ENCODE measurements at places on chromosomes 12 and 14.

DNA sequence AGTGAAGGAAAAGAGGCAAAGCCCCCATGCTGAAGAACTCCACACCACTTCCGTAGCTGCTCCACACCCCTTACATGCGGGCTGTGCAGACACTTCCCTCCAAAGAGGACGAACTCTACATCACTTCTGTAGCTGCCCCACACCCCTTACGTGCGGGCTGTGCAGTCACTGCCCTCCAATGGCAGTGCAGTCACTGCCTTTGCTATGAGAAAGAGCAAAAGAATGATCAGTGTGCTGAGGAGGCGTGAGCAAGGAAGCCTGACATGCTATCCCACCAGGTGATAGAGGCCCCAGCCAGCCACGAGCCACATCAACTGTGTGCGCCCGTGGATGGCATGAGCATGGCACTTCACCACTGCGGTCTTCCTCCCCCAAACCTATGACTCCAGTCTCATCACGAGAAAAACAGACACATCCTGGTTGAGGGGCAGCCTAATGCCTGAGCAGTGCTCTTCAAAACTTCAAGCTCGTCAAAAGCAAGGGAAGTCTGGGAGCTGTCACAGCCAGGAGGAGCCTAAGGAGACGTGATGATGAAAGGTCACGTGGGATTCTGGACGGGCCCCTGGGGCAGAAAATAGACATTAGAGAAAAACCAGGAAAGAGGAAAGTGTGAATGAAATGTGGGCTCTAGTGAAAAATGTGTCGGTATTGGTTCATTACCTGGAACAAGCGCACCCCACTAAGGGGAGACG is 60.8 kb upstream of the C14orf180 start:
- DNase-seq, result no peak

DNA sequence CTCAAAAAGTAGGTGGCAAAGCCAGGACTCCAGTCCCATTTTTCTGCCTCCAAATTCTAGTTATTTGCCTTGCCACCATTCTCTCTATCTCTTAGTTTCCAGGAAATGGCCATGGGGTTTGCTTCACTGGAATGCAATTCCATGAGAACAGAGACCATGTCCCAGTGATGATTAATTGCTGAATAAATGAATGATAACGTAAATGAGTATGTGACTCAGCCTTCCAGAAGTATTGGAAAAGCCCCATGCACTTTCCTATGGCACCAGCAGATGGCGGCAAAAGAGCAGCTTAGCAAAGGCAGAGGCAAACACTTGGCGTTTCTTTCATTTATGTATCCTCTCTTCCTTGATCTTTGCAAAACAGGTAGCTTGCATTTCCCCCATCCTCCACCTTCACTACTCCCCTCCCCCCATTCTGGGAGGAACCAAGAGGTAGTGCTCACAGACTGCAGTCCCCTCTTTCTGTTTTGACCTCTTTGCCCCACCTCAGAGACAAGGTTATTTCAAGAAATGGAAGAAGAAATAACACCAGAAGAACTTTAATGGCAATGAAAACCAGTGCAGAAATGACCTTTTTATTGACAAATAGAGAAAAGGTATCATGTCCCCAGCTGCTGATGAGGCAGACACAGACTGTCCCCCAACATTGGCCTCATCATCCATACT is 21.3 kb downstream of the TBX3 start:
- peak; percentile 48 for DNase-seq

DNA sequence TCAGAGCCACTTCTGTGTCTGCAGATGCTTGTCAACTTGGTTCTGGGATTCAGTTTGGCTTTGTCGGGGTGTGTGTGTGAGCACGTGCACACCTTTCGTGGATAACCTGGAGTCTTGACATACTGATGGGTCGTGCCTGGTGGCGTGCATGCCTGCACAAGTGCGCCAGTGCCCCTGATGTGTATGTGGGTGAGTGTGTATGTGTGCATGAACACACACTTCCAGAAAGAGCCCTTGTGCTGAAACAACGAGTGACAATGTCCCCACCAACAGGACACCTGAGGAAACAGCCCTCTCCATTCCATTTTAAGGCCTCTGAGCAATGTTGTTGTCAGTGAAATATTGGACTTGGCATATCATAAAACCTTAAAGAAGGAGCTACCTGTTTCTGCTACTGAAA is 53.9 kb downstream of the SMUG1 start:
- DNase-seq, result no peak

DNA sequence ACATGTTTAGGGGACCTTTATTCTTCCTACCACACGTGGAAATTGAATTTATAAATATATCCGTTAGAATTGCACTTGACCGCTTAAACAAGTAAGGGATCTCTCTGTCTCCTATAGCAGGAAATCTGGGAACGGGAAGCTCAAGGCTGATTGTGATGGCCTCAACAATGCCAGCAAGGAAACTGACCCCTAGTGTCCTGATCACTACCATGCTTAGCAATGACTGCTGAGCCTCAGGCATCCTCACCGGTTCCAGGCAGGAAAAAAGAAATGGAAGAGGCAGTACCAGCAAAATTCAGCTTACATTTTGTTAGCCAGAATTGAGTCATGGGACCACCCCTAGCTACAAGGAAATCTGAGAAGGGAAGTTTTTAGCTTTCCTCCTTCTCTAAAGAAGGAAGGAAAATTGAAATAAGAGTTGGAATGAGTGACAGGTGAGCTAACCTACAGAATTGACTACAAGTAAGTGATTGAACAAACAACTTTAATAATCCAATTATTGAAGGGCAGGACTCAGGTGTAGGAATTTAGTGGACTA is 43.9 kb upstream of the AMN1 start:
- DNase-seq, result no peak

DNA sequence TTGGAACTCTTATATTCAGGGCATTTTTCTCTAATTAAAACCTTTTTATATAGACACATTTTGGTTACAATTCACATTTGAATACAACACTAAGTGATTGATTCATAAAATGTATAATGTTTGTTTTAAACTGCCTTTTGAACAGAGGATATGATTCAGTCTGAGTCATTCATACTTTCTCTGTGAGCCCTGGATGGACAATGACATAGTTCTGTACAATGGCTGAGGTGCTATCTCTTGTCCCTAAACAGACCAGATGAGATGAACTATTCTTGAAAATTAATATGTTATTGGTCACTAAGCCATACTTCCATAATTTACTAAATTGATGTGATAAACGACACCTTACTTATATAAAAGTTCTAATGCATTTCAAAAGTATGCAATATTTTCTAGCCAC is 199.7 kb upstream of the ATXN7L3B start:
- DNase-seq, result no peak

- DNase-seq, result no peak
Measured at GRCh38 chr12:110858848-110859247, 12.1 kb downstream of the CCDC63 start.

- DNase-seq, result no peak
Measured at GRCh38 chr12:38934078-38934584, 28.7 kb upstream of the CPNE8 start.

DNA sequence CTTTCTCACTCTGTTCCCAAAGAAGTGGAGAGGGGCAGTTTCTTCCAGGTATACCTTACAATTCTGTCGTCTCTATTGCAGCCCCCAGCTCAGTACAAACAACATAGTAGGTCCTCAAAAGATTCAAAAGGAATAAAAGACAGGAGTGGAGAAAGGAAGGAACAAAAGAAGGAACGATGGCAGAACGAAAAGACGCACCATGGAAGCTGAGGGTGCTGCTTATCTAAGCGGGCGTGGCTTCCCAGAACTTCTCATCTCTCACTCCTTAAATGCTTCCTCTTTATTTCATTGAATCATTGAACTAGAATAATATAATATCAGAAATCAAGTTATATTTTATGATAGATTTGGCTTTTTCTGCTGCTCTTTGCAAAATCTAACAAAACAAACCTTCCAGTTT is 13.7 kb upstream of the LTA4H start:
- no peak for DNase-seq

GRCh38 chr12:108807996-108808769 is 49.2 kb downstream of the SSH1 start:
- DNase-seq, result no peak

DNA sequence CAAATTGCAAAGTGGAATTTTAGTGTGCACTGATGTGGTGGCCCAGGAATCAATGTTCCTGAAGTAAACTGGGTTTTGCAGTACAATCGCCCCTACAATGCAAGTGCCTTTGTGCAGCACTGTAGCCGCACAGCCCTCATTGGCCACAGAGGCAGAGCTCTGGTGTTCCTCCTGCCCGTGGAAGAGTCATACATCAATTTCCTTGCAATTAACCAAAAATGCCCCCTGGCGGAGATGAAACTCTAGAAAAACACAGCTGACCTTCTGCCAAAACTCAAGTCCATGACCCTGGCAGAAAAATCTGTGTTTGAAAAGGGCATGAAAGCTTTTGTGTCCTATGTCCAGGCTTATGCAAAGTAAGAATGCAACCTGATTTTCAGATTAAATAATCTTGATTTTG is 117.9 kb upstream of the PRB2 start:
- no peak for DNase-seq

DNA sequence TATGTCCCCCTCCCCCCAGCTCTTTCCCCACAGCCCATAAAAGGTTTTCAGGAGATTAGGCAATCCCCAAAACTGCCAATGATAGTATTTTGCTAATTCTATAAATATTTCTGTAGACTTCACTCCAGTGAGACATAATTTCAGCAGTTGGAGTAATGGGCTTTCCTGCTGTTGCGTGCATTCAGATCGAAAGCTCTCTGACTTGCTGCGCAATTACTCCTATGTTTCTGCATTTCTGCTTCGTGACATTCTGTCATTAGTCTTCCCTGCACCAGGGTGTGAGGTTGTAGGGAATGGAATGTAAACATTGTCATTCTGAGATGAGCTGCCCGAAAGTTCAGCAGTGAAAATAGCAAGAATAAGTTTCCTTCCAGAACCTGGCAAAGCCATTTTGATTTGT is 58.2 kb downstream of the SAMD4A start:
- DNase-seq, result no peak

DNA sequence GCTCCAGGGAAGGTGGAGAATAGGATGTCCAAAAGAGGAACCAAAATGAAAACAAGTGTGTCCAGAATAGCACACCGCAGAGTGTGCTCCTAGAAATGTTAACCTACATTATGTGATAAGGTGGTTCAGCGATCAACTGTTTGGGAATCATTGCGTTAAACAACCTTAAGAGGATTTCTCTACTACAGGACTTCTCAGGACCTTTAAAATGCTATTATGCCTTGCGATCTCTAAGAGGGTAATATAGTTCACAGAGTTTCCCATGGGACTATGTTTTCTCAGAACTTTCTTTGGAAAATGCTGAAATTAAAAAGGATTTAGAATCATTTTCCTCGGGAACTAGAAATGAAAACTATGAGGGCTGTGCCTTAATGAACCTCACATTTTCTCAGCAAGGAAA is 1.8 kb downstream of the GLT8D2 start:
- DNase-seq, result no peak

DNA sequence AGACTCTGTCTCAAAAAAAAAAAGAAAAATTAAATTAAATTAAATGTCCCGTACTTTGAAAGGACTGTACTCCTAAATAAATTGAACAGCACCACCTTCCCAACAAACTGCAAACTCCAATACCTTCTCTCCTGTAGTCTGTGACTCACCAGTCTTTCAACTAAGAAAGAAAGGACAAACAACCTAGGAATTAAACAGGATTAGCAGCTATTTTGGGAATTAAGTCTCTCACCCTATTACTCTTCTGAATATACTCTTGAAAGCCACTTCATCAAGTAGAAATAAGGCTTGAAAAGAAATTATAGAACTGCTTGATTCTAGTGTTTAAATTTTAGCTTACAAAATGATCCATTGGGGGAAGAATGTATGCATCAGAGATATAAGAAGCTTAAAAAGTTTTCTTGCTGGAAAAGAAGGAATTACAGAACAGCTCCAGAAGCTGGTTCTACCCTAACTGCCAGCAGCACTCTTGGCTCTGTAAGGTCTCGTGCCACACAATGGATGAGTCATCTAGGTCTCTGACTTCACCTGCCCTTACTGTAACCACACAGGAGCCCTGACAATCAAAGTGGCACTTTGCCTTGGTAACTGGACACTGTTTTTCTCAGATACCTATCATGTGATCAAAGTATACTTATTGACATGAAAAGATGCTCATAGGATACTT is 57.0 kb upstream of the CERS5 start:
- DNase-seq, result peak; percentile 37

All from stimulated activated naive CD8-positive, alpha-beta T cell treated with anti-CD3 and anti-CD28 coated beads, Interleukin-15, amount 100 ng/mL, for 72 hours (primary cell).